ENCODE measurements at places on chromosomes 1 and 21. TPM values are rescaled to one million over a fixed set of nuclear protein-coding genes. Genes with fewer than 3 reads are reported as not detected.

GRCh38 chr1:201758499-201759050, 70.4 kb upstream of the IPO9 start:
- H3K4me3 ChIP-seq = no peak overlapping the region
- peaks cover 3% of the 10 kb centered on the region for H3K4me1 ChIP-seq
- no peak for DNase-seq
- H3K27ac ChIP-seq = no peak overlapping the region
- no peaks in the 10 kb centered on the region for H3K36me3 ChIP-seq

GRCh38 chr1:152543820-152544219, 22.8 kb downstream of the LCE3E start:
- H3K27ac ChIP-seq = no peak overlapping the region
- no peaks in the 10 kb centered on the region for H3K36me3 ChIP-seq
- H3K27me3 ChIP-seq = no peaks in the 10 kb centered on the region

Gene RNF220
- polyA plus RNA-seq = 39.4 TPM

DNA sequence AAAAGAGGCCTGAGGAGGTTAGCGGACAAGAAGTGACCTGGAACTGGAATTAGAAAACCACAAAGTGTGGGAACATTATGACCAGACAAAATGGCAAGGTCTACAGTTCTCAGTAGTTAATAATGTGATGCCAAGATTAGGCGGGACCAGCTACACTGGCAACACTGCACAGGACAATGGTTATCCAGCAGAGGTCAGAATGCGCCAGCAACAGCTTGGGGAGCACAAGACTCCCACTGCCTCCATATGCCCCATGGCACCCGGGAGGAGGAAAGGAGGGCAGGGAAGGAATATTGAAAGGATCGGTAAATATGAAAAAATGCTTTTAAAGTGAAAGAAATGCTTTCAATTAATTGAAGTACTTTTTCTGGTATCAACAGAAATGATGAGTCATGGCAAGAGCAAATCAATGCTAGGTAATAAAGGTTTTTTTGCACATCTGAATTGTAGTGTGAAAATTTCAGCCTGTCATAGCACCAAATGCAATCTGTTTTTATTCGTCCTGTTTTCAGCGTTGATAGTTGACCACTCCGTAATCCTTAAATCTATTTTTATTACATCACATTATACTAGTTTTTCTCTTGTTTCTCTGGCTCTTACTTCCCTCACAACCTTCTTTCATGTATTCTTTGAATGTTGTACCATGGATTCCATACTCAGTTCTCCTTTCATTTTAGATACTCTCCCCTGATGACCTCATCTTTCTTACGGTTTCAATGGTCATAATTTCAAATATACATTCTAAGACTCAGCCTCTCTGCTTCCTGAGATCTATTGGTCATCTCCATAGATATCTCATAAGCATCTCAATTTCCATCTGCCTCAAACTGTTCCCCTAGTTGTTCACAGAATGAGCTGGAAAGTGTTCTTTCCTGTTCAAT, 30.7 kb downstream of the VCAM1 start:
- no peaks in the 10 kb centered on the region for H3K27me3 ChIP-seq
- no peak overlapping the region for H3K27ac ChIP-seq
- H3K4me3 ChIP-seq = no peak overlapping the region
- H3K36me3 ChIP-seq = no peaks in the 10 kb centered on the region
- no peaks in the 10 kb centered on the region for H3K4me1 ChIP-seq

Gene IFNLR1
- not detected for polyA plus RNA-seq

- no peak overlapping the region for H3K4me3 ChIP-seq
- no peaks in the 10 kb centered on the region for H3K36me3 ChIP-seq
- H3K4me1 ChIP-seq = no peaks in the 10 kb centered on the region
Measured at GRCh38 chr1:22416555-22417454, 34.8 kb upstream of the ZBTB40 start.

DNA sequence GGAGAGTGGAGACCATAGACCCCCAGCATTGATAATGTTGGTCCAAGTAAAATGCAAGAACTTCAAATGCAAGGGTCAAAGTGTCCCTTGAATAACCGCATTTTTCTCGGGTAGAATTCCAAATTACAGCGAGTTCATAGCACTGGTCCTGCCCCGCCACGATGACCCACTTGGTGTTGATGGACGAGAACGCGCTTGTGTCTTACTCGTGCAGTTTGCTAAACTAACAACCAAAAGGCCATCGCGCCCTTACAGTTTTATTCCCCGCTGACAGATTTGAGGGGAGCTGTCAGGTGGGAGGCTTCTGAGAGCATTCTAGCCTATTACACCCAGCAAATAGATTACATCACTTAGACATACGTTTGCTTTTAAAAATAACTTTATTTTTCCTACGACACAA, 17.3 kb upstream of the TSPEAR start:
- H3K27me3 ChIP-seq = peaks cover 4% of the 10 kb centered on the region
- no peaks in the 10 kb centered on the region for H3K36me3 ChIP-seq
- no peaks in the 10 kb centered on the region for H3K4me1 ChIP-seq
- DNase-seq = no peak
- H3K4me3 ChIP-seq = no peak overlapping the region

DNA sequence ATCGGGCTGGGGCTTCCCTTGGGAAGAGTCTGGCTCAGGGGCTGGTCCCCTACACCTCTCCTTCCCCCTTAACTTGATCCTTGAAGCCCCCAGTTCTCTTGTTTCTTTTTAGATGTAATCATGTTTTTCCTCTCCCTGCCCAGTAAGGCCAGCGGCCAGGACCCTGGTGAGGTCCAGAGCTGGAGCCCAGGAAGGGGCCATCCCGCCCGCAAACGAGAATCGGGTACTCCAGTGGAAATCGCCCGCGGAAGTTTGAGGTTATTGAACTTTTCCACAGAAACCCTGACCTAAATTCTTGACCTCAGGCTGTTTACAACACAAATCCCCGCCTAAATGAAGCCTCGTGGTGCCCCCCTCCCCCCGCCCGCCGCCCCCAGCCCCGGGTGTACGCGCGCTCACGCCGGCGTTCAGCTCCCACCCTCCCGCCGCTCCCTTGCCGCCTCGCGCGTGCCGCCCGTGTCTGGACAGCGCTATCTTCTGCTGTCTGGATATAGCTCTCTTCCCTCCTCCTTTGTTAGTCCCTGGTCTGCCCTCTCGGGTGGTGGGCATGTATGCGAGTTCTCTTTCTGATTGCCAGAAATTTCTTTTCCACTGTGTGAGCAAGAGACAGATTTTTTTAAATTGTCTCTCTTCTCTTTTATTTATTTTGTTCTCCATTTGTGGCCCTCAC, 165.9 kb upstream of the CACNA1E start:
- no peak overlapping the region for H3K4me3 ChIP-seq
- no peaks in the 10 kb centered on the region for H3K4me1 ChIP-seq
- H3K27ac ChIP-seq = no peak overlapping the region
- H3K27me3 ChIP-seq = peaks cover 65% of the 10 kb centered on the region
- H3K36me3 ChIP-seq = no peaks in the 10 kb centered on the region

DNA sequence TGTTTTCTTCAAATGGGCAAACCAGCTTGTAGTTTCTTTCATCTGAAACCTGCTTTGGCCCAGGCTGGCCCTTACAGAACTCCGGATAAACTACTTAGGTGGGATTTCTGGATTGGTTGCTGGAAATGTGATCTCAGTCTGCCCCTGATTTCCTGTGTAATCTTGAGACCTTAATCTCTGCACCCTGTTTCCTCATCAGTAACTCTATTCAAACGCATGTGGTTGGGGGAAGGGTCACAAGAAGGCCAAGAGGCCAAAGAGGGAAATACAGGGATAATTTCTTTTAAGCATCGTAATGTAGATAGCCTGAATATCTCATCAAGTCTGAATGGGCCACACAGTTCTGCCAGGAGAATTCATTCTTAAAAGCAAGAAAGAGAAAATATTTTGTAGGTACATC, 483.6 kb downstream of the LTN1 start:
- H3K4me3 ChIP-seq = no peak overlapping the region
- H3K27ac ChIP-seq = no peak overlapping the region
- no peak for DNase-seq
- H3K36me3 ChIP-seq = no peaks in the 10 kb centered on the region
- no peaks in the 10 kb centered on the region for H3K27me3 ChIP-seq
- H3K4me1 ChIP-seq = no peaks in the 10 kb centered on the region

DNA sequence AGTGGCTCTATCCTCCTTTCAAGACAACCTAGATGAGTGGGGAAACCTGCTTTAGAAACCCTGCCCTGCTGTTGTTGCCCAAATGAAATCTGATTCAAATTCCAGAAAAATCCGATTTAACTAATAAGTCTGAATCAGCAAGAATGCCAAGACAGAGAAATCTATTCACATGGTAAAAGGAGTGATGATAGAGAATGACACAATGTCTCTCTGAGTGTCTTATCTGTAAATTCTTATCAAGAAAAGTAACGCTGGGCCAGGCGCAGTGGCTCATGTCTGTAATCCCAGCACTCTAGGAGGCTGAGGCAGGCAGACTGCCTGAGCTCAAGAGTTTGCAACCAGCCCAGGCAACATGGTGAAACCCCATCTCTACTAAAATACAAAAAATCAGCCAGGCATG, 13.7 kb upstream of the GUCA2A start:
- DNase-seq = no peak
- no peaks in the 10 kb centered on the region for H3K27me3 ChIP-seq
- peaks cover 16% of the 10 kb centered on the region for H3K36me3 ChIP-seq
- no peaks in the 10 kb centered on the region for H3K4me1 ChIP-seq

DNA sequence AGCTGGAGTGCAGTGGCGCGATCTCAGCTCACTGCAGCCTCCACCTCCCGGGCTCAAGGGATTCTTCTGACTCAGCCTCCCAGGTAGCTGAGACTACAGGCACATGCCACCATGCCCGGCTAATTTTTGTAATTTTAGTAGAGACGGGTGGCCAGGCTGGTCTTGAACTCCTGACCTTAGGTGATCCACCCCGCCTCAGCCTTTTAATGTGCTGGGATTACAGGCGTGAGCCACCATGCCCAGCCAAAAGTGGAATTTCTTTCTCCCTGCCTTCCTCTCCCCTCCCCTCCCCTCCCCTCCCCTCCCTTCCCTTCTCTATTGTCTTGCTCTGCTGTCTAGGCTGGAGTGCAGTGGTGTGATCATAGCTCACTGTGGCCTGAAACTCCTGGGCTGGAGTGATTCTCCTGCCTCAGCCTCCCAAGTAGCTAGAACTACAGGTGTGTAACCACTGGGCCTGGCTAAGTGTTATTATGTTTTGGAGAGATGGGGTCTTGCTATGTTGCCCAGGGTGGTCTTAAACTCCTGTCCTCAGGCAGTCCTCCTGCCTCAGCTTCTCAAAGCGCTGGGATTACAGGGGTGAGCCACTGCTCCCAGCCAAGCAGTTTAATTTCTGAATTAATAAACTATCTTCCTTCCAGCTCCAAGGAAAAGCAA, 10.0 kb upstream of the MACF1 start:
- DNase-seq = no peak
- H3K36me3 ChIP-seq = no peaks in the 10 kb centered on the region
- no peak overlapping the region for H3K27ac ChIP-seq
- no peak overlapping the region for H3K4me3 ChIP-seq
- H3K27me3 ChIP-seq = no peaks in the 10 kb centered on the region

GRCh38 chr21:37270576-37271365, 3.6 kb upstream of the VPS26C start:
- peaks cover 19% of the 10 kb centered on the region for H3K4me1 ChIP-seq
- no peaks in the 10 kb centered on the region for H3K36me3 ChIP-seq
- H3K27me3 ChIP-seq = no peaks in the 10 kb centered on the region

DNA sequence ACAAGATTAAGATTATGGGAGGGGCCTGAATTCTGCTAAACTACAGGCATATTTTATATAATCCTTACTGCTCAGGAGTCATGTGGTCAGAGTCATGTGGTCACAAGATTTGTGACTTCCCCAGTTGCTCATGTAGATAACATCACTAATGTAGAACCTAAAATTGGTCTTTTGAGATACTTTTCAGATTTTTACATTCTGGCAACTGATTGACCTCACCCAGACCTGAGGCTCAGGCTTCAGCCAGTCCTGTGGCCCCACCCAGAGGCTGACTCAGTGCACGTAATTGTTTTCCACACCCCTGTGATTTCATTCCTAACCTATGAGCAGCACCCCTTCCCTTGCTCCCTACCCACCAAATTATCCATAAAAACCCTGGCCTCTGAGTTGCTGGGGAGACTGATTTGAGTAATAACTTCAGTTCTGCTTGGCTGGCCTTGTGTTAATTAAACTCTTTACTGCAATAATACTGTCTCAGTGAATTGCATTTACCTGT, 41.7 kb upstream of the ZNF326 start:
- no peaks in the 10 kb centered on the region for H3K36me3 ChIP-seq
- peaks cover 7% of the 10 kb centered on the region for H3K4me1 ChIP-seq
- H3K27me3 ChIP-seq = no peaks in the 10 kb centered on the region
- H3K27ac ChIP-seq = no peak overlapping the region
- peak; percentile 45 for DNase-seq

DNA sequence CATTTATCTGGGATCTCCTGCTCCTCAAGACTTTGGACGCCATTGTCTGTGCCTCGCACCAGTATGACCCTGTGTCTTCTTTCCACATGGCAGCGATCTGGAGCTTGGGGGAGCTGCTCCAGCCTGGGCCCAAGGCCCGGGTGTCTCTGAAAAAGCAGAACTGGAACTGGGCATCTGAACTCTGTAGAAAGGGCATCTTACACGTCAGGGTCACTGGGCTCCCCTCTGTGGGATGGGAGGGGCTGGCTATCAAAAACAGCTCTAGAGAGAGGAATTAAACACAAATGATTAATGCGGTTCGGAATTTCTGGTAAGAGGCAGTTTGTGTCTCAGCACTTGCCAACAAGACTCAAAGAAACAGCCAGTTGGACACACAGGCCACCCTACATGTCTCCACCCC, 16.1 kb downstream of the FCRL1 start:
- DNase-seq = peak; percentile 48

GRCh38 chr1:181208967-181209366, 120.5 kb downstream of the IER5 start:
- DNase-seq = no peak
- H3K36me3 ChIP-seq = no peaks in the 10 kb centered on the region
- no peaks in the 10 kb centered on the region for H3K27me3 ChIP-seq
- no peaks in the 10 kb centered on the region for H3K4me1 ChIP-seq
- no peak overlapping the region for H3K4me3 ChIP-seq

Gene KCNN3
- not detected for polyA plus RNA-seq

Gene ZBTB8B
- polyA plus RNA-seq = not detected

GRCh38 chr1:51222136-51222787, 13.8 kb upstream of the RNF11 start:
- H3K4me3 ChIP-seq = no peak overlapping the region
- H3K4me1 ChIP-seq = no peaks in the 10 kb centered on the region
- no peaks in the 10 kb centered on the region for H3K36me3 ChIP-seq
- DNase-seq = no peak
- no peaks in the 10 kb centered on the region for H3K27me3 ChIP-seq

Gene NTNG1
- polyA plus RNA-seq = not detected

- H3K27me3 ChIP-seq = peaks cover 36% of the 10 kb centered on the region
- no peaks in the 10 kb centered on the region for H3K36me3 ChIP-seq
- H3K27ac ChIP-seq = no peak overlapping the region
- DNase-seq = peak; percentile 87
- H3K4me1 ChIP-seq = peaks cover 11% of the 10 kb centered on the region
Measured at GRCh38 chr1:6259491-6260362, 1.2 kb downstream of the GPR153 start.

GRCh38 chr1:21262293-21263051, 27.8 kb downstream of the ECE1 start:
- H3K27ac ChIP-seq = peak overlapping the region; percentile 89
- peaks cover 21% of the 10 kb centered on the region for H3K36me3 ChIP-seq
- peaks cover 24% of the 10 kb centered on the region for H3K4me1 ChIP-seq
- H3K4me3 ChIP-seq = no peak overlapping the region
- H3K27me3 ChIP-seq = no peaks in the 10 kb centered on the region

Gene SLC35D1
- 0.88 TPM for polyA plus RNA-seq
